ENCODE measurements at places on chromosomes 16 and 17.

GRCh38 chr16:3575491-3575890, 1.7 kb downstream of the NLRC3 start:
- no peak for DNase-seq

GRCh38 chr17:47267354-47267828, 13.8 kb downstream of the ITGB3 start:
- no peak for DNase-seq

GRCh38 chr17:37461668-37462067, 28.0 kb upstream of the DUSP14 start:
- DNase-seq = no peak

DNA sequence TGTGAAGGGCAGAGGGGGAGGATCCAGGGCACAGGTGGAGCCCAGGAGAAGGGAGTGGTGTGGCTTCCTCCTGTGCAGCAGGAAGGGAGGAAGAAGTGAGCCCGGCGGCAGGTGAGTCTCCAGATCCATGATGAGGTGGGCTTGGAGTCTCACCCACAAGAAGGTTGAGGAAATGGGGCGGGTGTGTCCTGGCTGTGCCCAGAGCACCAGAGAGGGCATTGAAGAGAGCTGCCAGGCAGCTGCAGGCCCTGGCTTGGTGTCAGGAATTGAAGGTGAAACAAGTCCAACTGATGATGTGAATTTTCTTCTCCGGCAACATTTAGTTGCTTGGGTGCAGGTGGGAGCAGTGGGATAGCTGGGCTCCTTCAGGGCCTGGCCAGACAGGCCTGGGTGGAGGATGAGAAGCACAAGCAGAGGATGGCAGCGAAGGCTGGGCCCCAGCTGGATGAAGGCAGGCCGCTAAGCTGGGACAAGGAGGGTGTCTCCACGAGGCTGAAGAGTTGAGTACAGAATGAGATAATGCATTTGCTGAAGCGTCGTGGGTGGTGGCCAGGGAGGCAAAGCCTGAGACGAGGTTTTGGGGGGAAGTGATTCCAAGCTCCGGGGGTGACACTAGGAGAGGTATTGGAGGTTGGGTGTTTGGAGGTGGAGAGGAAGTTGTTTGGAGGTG, 18.3 kb downstream of the NT5M start:
- DNase-seq = no peak

- DNase-seq = no peak
These were observed 98.9 kb downstream of the CCT6B start for GRCh38 chr17:34862384-34862783.

- DNase-seq = no peak
These were observed 46.7 kb downstream of the USP22 start for GRCh38 chr17:20995873-20996723.

DNA sequence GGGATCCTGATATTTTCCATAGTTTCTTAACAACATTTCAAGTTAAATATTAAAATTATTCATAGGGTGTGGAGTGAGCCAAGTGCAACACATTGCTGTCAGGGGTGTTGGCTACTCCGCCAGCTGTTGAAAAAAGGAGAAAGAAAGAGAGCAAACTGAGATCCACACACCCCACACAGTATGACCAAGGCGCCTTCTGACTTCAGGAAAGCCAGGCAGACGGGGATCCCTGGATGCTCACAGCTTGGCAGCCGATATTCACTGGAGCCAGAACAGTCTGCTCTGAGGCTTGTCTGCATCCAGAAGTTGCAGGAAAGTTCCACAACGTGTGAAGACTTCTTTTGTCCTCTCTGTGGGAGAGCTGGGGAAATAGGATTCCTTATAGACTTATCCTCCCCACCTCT, 9.3 kb downstream of the CHD9NB start:
- DNase-seq = no peak

DNA sequence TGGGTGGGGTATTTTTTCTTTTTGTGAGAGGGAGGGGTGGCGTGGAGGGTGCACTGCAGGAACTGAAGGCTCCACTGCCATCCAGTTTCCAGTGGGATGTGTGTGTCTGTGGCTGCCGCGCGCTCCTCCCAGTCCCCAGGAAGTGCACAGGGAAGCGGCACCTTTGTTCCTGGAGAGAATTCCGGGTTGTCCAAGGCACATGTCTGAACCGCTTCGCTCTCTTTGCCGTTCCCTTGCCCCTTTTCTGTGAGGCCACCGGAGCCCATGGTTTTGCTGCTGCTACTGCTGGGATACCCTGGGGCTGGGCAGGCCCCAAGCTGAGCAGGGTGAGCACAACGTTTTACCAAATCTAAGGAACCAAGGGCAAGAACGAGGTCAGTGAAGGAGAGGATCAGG, 19.5 kb downstream of the ACSF3 start:
- DNase-seq = no peak

- no peak for DNase-seq
These were observed 17.2 kb downstream of the NUDT7 start for GRCh38 chr16:77739559-77739892.

- no peak for DNase-seq
These were observed 10.1 kb upstream of the CEP295NL start for GRCh38 chr17:78913115-78913514.

GRCh38 chr17:57166803-57167202, 81.8 kb downstream of the AKAP1 start:
- DNase-seq = no peak

GRCh38 chr17:35312790-35313711, 60.4 kb downstream of the SLFN11 start:
- peak; percentile 78 for DNase-seq

GRCh38 chr17:44097110-44097958, 26.1 kb downstream of the HDAC5 start:
- no peak for DNase-seq

DNA sequence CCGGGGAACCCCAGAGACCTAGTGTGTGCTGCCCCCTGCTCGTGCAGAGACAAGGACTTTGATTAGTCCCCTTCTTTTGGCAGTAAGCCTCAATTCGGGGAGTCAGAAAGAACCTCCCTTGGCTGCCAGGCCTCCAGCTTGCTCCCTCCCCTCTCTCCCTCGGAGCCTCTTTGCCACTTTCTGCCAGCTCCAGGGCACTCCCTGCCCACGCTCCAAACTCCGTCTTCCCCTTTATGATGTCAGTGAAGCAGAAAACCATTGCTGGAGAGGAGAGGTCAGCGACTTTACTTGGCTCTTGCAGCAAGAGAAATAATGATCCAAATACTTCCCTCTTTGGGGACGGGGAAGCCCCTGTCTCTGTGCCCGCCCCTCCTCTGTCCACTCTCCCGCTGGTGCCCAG, 28.1 kb downstream of the TTYH2 start:
- no peak for DNase-seq

GRCh38 chr16:25916037-25916436, 224.3 kb downstream of the HS3ST4 start:
- DNase-seq = no peak

- DNase-seq = peak; percentile 32
These were observed 6.1 kb downstream of the DNAI2 start for GRCh38 chr17:74280093-74280513.

DNA sequence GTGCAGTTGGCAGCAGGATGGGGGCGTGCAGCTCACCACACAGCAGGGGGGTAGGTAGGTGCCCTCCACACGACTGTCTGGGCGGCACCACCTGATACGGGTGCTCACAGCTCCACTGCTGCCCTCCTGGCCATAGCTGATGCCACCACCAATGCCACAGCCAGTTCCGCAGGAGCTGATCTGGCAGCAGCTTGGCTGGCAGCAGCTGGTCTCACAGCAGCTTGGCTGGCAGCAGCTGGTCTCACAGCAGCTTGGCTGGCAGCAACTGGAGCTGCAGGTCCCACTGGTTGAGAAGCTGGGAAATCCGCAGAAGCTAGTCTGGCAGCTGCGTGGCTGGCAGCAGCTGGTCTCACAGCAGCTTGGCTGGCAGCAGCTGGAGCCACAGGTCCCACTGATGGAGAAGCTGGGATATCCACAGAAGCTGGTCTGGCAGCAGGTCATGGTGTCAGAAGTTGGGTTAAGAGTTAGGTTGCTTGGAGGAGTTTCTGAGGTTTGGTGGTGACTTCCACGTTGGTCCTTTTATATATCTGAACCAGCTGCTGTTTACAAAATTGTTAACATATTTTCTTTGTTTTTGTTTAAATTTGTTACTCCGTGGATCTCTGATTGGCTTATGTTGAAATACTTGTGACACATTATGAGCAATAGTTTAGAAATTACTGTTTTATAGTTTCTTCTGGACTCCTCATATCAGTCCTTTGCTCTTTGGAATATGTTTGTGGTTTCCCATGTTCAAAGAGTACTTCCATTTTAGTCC, at the start of gene KRTAP1-5:
TSS of gene KRTAP1-5 (minus strand) at position 494 of the 757 bp plus-strand sequence. CDS start at position 441, 53 bp downstream.
- no peak for DNase-seq

- no peak for DNase-seq
These were observed 1.9 kb downstream of the NDUFAB1 start for GRCh38 chr16:23594186-23594585.

- no peak for DNase-seq
These were observed 67.5 kb downstream of the SEC14L1 start for GRCh38 chr17:77208217-77208808.

DNA sequence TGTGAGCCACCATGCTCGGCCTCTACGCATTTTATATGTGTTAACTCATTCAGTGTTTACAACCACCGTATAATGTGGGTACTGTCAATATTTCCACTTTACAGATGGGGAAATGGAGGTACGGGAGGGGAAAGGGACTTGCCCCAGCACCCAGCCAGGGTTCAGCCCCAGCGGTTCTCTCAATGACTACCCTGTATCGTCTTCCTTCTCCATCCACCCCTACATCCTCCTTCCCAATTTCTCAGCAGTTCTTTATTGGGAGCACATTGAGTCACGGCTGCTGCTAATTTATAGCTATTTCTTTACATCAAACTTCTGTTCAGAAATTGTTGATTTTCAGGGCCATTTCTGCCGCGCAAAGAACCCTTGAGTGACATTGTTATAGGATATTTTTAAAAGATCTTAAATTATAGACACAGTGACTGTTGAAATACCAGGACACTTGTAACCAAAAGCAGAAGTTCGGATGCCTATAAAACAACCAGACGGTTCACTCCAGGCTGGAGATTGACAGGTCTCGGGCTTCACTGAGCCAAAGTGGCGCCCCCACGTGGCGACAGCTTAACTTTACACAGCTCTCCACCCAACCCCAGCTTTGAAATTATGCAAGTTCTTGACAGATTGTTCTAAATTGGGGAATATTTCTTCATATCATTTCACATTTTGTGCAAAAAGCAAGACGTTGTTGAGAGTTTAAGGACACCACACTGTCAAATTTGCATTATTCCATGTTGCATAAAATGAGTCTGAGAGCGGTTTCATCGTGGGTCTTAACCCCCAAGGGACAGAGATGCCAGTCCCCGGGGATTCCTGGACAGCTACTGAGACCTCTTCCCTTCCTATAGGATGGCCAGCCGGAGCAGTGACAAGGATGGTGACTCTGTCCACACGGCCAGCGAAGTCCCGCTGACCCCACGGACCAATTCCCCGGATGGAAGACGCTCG, 11.8 kb downstream of the SYT17 start:
- no peak for DNase-seq

- DNase-seq = no peak
These were observed 198.9 kb downstream of the ZFHX3 start for GRCh38 chr16:72848759-72849664.

DNA sequence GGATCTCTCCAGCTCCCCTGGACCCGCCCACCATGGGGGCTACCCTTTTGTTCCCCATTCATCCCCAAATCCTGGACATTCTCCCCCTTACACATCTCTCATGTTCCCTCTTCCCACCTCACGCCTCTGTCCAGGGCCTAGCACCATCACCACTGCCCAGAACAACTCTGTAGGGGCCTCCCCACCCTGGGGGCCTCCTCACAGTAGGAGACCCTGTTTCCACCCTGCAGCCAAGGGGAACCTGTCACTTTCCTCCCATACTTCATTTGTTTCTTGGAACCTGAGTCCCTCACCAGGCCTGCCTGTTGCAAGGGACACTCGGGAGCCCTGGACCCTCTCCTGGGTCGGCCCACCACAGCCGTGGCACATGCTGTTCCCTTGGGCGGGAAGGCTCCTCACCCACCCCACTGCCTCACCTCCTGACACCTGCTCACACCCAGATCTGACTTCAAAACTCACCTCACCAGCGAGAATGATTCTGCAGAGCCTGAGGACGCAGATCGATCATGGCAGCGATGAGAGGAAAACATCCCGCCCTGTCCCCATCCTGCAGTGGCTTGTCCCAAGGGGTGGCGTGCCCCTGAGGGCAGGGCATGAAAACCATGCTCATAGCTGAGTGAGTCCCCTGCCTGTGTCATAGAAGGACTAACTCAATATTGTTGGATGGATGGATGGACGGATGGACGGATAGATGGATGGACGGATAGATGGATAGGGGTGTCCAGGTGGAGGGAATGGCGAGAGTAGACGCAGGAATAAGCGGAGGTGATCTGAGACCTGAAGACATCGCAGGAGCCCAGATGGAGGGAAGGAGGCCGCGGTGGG, 6.8 kb upstream of the RASD1 start:
- DNase-seq = no peak
